Fibroblast of skin of right quadriceps (primary cell): ENCODE measurements at places on chromosomes 12 and 14.

DNA sequence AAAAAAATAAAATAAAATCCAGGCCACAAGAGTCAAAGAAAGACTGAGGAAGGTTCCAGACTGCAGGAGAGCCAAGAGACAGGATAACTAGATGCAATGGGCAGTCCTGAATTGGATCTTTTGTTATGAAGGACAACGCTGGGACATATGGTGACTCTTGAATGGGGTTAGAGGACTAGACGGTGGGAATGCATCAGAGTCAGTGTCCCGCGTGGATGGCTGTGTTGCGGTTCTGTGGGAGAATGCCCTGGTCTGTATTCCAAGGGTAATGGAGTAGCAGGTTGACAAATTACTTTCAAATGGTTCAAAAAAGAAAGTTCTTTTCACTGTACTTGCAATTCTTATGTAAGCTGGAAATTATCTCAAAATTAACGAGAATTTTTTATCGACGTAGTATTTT, 20.1 kb downstream of the SSH1 start:
- no peak for DNase-seq

DNA sequence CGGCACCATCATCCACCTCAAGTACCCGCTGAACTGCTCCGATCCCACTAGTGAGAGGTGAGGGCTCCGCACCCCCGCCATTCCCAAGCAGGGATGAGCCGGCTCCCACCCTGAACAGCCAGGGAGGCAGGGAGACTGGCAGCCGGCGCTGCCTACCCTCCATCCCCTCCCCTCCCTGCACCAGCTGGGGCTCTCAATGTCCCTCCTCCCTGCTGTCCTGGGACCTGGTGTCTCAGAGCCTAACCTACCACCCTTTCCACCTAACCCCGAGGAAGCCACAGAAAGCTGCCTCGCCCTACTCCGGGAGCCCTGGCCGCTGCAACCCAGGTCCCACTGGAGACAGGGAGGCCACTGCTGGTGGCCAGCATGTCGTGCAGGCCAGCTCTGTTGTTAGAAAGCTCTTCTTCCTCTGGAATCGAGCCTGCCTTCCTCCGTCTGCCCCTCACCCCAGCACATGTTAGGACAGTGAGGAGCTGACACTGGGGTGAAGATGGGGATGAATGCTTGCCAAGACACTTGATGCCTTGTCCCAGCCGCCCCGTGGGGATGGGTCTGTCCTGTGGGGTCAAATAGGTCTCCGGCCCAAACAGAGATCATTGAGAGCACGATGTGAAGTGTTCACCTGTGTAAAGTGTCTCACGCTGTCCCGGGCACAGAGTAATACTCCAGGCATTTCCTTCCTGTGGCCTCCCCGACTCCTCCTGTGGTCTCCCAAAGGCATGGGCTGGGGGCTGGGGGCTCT, 1.1 kb downstream of the PTPN6 start:
- DNase-seq, result no peak

- no peak for DNase-seq
Observed at GRCh38 chr14:68661226-68662225, 131.3 kb downstream of the ZFP36L1 start.

DNA sequence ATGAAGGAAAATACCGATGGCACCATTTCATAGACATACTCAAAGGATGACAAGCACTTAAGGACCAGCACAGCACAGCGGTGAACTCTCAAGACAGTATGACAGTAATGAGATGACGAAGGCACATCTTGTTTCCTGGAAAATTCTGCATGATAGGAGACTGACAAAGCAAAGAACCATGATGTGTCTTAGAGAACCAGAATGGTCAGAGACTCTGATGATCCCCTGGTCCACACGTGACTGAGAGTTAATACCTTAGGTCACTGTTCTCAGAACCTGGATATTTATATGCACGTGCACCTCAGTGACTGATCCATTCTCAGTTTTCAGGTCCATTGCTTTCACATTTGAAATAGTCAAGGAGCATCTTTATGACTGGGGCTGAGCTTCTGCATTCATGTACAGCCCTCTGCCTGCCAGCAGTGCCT, 35.3 kb downstream of the PROX2 start:
- DNase-seq, result no peak

DNA sequence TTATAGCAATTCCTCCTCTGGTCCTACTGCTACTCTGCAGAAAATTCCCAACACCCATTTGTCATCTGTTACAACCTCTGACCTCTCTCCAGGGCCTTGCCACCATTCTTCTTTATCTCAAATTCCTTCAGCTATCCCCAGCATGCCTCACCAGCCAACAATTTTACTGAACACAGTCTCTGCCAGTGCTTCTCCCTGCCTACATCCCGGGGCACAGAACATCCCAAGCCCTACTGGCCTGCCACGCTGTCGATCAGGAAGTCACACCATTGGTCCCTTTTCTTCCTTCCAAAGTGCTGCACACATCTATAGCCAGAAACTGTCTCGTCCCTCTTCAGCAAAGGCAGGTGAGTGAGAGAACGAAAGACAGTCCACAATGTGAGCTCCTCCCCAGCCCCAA, 122.1 kb downstream of the TTLL5 start:
- DNase-seq, result no peak

DNA sequence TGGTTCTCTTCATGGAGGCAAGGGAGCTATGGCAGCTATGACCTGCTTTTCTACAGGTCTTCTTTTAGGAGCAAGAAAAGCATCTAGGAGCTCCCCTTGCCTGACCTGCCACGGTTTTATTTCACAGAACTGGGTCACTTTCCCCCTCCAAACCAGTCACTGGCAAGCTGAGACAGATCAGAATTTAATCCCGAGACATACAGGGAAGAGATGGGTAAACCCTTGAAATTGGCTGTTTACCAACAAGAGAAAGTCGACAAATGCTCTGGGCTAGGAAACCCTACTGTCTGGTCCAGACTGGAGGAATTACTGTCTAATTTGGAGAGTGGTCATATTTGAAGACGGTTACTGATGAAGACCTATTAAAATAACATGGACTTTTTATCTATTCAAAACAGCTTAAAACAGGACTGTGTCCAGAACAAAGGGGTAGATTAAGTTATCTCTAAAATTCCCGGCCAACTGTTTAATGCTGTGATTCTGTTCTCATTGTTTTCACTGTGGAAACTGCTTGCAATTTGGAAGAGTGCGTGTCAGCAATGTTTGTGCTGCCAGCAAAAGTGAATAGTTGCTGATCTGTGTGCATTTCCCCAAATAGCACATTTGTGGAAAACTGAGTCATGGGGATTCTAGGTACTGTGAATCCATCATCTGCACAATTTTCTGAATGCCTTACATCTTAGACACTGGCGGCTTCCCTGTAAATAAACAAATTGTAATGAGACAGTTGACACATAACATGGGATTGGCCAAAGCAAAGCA, 73.4 kb upstream of the EEA1 start:
- peak; percentile 92 for DNase-seq

DNA sequence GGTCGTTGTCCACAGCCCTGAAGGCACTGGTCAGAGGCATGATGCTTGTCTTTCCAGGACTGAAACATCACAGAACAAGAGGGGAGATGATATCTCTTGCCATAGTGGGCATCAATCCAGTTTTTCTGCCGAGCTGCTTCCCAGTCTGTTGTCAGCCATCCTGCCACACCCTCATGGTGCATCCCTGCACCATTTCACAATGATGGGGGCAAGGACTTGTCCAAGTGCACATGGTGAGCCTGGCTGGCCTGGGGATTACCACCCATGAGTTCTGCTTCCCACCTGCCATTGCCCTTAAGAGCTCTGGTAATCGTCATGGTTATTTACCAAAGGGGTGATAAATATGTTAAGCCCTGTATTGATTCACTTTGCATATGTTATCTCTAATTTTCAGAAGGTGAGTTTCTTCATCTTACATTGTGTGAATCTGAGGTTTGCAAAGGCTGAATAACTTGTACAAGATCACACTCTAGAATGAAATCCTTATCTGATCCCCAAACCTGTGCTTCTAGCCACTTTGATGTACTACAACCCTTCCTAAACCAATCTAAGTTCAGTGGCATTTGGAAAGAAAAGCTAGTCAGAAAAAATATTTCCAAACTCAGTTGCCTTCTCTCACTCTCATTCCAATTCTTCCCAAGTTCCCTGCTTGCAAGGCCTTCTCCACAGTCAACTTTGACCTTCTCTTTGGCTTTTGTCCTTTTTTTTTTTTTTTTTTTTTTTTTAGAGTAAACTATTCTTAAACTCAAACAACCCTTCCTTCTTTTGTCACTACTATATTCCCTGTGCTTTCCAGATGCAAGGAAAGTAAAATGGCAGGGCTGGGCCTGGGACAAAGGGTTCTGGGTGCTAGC, 2.3 kb downstream of the AVIL start:
- DNase-seq, result no peak

- DNase-seq, result no peak
Observed at GRCh38 chr14:68599896-68600610, 192.8 kb downstream of the ZFP36L1 start.

GRCh38 chr12:42589465-42590329, at the start of gene PRICKLE1:
Gene PRICKLE1 (minus strand): TSS chr12:42589746. CDS start chr12:42472516, 117,230 bp downstream.
- peak; percentile 50 for DNase-seq

- DNase-seq, result no peak
Observed at GRCh38 chr14:95163666-95164065, 6.3 kb upstream of the DICER1 start.

GRCh38 chr12:78403681-78404080, 460.9 kb upstream of the SYT1 start:
- peak; percentile 36 for DNase-seq

- no peak for DNase-seq
Observed at GRCh38 chr12:116339062-116339461, 61.6 kb upstream of the MED13L start.

DNA sequence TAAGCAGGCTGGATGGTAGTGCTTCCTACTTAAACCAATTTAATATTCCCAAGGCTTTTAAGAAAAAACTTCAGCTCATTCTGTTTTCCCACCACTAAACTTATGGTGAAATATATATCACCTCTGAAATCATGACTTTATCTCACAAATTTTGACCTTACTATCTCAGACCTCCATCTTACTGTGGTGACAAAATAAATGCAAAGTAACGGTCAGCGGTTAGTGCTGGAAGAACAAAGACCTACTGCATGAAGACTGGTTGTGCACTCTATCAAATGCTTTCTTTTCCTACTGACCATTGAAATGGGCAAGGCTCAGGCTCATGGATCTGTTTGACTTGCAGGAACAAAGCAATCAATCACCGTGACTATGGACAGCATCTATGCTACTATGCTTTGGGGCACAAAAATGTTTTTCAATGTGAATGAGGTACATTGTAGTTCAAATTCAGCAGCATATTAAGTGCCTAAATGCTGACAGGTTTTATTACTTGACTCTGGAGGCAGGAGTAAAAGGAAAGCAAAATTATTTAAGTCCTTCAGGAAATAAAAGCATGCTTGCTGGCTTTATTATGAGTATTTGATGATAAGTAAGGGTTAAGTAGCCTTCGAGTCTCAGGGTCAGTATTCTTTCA, 43.1 kb upstream of the GTF2A1 start:
- no peak for DNase-seq

- DNase-seq, result peak; percentile 16
Observed at GRCh38 chr12:29725587-29726320, 58.0 kb downstream of the TMTC1 start.

GRCh38 chr12:54159140-54159539, 29.6 kb downstream of the SMUG1 start:
- DNase-seq, result no peak
